Activated CD8-positive, alpha-beta T cell treated with anti-CD3 and anti-CD28 coated beads, Interleukin-2, amount 10 ng/mL, durations not matched to agents 7 days and 5 days (primary cell): ENCODE measurements at places on chromosomes 1 and 21. TPM values are rescaled to one million over a fixed set of nuclear protein-coding genes. Genes with fewer than 3 reads are reported as not detected.

- peaks cover 4% of the 10 kb centered on the region for H3K36me3 ChIP-seq
- H3K27ac ChIP-seq: peak overlapping the region; percentile 96
- H3K4me3 ChIP-seq: peak overlapping the region; percentile 93
- no peaks in the 10 kb centered on the region for H3K27me3 ChIP-seq
- H3K4me1 ChIP-seq: peaks cover 20% of the 10 kb centered on the region
- DNase-seq: peak; percentile 71
Observed at GRCh38 chr1:243254233-243254926, 701 bp downstream of the CEP170 start.

DNA sequence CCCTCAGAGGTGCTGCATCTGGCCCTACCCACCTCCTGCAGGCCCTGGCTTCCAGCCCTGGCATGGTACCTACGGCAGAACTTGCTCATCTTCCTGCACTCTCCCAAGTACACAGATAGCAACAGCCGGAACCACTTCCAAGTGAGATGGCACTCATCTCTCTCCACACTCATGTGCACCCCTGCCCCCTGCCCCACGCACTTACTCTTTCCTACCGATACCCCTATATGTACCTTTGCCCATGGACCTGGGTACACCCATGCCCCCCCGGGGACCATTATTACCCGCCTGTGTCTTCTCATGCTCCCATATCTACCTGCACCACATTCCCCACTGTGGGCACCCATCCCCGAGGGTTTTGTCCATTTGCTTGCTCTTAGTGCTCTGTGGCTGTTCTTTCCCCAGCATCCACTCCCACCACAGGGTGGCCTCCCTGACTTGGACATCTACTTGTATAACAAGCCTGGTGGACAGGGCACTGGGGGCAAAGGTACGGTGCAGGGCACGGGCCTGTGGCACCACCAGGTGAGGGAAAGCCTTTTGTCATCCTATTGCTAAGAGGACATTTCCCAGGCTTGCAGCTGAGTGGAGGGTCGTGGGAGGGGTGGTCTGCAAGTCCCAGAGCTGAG is 14.7 kb downstream of the HYI start:
- H3K36me3 ChIP-seq: peaks cover 20% of the 10 kb centered on the region
- DNase-seq: no peak
- H3K4me3 ChIP-seq: no peak overlapping the region
- H3K27me3 ChIP-seq: no peaks in the 10 kb centered on the region
- no peaks in the 10 kb centered on the region for H3K4me1 ChIP-seq

DNA sequence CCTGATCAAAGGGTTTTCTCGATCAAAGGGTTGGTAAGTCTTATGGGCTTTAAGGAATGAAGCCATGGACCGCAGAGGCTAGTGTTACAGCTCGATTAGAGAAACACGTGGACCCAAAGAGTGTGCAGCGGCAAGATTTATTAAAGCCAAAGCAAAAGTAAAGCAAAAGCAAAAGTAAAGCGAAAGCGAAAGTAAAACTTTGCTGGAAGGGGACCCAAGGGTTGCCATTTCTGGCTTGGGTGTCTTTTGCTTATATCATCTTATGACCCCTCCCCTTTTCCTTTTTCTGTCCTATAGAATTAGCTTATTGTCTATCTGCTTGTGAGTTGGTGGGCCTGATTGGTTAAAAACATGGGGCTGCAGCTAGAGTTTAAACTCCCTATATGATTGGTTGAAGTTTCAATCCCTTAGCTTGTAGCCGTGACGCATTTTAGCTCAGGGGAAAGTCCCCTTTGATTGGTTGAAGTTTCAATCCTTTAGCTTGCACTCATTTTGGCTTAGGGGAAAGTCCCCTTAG is 957.0 kb downstream of the AMY1C start:
- H3K27me3 ChIP-seq: no peaks in the 10 kb centered on the region
- H3K4me1 ChIP-seq: peaks cover 5% of the 10 kb centered on the region
- no peak overlapping the region for H3K27ac ChIP-seq
- H3K4me3 ChIP-seq: no peak overlapping the region
- no peaks in the 10 kb centered on the region for H3K36me3 ChIP-seq

DNA sequence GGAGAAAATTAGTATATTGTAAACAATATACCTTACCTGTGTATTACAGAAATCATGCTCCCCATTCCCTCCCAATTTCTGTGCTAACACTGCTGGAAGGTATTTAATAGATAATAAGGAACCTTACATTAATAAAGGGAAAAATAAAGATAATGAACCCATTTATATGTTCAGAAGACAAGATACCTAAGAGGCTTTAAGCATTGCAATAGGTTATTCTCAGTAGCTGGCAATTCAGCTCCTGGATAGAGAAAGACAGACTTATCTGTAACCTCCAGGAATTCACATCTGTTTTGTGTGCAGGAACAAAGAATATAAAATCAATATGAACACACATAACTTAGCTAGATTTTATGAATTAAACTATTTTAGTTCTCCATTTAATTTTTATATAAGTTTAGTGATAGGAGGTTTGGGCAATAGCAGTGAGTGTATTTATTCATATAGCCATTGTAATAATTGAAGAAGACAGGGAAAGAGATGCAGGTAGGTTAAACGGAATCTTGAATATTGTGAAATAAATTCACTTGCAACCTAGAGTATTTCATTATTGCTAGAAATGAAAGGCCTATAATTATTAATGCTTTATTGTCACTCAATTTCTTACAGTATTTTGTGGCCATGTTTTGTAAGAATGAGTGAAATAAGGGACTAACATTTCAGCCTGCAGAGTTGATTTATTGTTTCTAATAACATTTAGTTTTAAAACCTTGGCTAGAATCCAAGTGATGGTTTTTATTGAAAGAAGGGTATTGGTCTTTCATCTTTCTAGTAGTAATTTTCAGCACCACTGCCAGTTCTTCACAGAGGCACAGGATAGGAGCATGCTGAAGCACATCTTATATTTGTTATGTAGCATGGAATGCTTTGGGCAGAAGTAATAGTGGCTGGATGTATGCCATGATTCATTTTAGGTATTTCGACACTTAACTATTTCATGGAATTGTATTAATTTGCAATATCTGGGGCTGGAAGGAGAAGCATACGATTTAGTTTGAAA is 1.5 kb downstream of the XPR1 start:
- H3K27ac ChIP-seq: no peak overlapping the region
- H3K36me3 ChIP-seq: no peaks in the 10 kb centered on the region
- no peak overlapping the region for H3K4me3 ChIP-seq

The AMY2A gene
- total RNA-seq: not detected

DNA sequence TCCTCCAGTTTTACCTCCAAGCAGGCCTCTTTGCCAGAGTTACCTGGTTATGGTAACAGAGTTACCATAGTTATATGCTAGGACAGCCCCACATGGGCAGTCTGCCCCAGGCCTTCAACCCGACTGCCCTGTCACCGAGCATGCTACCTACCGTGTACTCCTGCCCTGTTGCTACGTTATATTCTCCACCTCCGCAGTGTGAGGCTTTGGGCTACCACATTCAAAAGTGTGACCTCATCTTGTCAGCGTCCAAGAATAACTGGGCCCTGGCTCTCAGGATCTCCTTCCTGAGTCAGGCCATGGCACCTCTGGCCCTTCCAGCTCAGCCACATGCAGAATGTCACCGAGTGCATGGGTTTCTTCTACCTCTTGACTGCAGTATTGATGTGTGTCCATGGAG is 8.9 kb downstream of the MAPKAPK2 start:
- H3K27me3 ChIP-seq: no peaks in the 10 kb centered on the region
- H3K27ac ChIP-seq: no peak overlapping the region
- peaks cover 41% of the 10 kb centered on the region for H3K4me1 ChIP-seq
- H3K4me3 ChIP-seq: no peak overlapping the region
- no peak for DNase-seq

GRCh38 chr21:42120903-42121535 is 49.9 kb downstream of the UMODL1 start:
- peaks cover 49% of the 10 kb centered on the region for H3K27me3 ChIP-seq
- peaks cover 64% of the 10 kb centered on the region for H3K4me1 ChIP-seq
- no peak overlapping the region for H3K4me3 ChIP-seq
- H3K36me3 ChIP-seq: no peaks in the 10 kb centered on the region
- DNase-seq: no peak
- H3K27ac ChIP-seq: no peak overlapping the region

GRCh38 chr1:179812501-179813292 is 64.9 kb downstream of the TOR1AIP2 start:
- H3K4me3 ChIP-seq: no peak overlapping the region
- H3K4me1 ChIP-seq: peaks cover 18% of the 10 kb centered on the region
- H3K27me3 ChIP-seq: peaks cover 4% of the 10 kb centered on the region
- no peak overlapping the region for H3K27ac ChIP-seq
- no peaks in the 10 kb centered on the region for H3K36me3 ChIP-seq
- DNase-seq: no peak

The OVAAL gene
- not detected for total RNA-seq

DNA sequence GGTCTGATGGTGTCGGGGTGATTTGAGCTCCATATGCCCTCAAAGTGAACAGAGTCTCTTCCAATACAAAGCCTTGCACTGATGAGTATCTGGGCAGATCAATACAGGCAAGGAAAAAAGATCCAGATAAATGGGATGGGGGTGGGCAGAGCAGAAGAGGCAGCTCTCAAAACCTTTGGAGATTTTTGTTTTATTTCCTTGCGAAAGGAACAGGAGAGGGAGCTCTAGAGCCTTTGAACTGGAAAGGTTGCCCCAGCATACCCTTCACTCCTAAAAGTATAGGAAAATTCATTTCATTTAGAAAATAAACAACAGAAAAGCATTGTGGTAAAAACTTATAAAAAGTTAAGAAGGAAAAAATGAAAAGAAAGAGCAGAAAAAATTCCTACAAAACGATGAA is 31.4 kb upstream of the OLIG2 start:
- peaks cover 45% of the 10 kb centered on the region for H3K27me3 ChIP-seq
- no peak overlapping the region for H3K27ac ChIP-seq
- H3K4me1 ChIP-seq: no peaks in the 10 kb centered on the region
- no peak for DNase-seq
- H3K4me3 ChIP-seq: no peak overlapping the region

DNA sequence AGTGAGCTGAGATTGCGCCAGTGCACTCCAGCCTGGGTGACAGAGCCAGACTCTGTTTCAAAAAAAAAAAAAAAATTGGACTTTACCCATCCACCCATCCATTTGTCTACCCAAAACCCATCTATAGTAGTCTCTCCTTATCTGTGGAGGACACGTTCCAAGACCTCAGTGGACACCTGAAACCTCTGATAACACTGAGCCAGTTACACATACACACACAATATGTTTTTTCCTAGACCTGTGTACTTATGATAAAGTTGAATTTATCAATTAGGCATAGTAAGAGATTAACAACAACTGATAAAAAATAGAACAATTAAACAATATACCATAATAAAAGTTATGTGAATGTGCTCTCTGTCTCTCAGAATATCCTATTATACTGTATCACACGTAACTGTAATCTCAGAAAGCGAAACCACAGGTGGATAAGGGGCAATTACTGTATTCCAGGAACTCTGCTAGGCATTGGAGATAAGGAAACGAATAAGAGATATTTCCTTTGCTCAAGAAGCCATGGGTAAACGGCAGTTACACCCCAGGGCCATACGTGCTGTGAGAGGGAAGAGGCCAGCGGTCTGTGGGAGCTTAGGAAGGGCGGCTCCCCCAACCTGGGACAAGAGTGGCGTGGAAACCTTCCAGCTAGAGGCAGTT is 84.2 kb upstream of the DISP3 start:
- H3K27me3 ChIP-seq: peaks cover 17% of the 10 kb centered on the region
- H3K27ac ChIP-seq: no peak overlapping the region
- DNase-seq: no peak
- H3K4me1 ChIP-seq: peaks cover 11% of the 10 kb centered on the region

The REN gene
- not detected for total RNA-seq

DNA sequence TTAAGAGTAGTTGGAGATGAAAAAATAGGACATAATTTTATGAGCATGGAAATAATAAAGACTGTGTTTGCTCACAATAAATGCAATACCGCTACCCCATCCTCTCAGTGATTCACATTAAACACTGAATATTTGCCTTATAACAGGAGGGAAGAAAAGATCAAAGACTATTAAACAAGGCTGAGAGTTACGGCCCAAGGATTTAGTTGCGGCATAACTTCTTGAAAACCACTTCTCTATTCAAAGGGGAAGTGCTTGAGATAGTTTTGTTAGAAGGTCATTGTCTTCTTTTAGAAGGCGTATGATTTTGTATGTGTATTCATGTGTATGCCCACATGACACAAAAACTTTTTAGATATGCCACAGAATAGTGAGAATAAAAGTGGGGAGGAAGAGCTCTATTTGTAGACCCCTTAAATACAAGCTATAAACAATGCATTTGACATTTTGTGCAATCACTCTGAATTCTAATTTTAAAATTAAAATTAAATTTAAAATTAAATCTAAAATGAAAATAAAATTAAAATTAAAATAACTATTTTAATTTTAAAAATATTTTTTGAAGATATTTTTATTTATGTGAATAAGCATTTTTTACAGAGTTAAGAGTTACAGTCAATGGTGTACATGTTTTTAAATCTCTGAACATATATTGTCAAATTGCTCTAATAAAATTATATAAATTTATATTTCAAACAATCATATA is 986.6 kb upstream of the ADAMTS5 start:
- DNase-seq: no peak
- no peaks in the 10 kb centered on the region for H3K4me1 ChIP-seq
- no peaks in the 10 kb centered on the region for H3K36me3 ChIP-seq
- no peak overlapping the region for H3K27ac ChIP-seq
- H3K27me3 ChIP-seq: no peaks in the 10 kb centered on the region

DNA sequence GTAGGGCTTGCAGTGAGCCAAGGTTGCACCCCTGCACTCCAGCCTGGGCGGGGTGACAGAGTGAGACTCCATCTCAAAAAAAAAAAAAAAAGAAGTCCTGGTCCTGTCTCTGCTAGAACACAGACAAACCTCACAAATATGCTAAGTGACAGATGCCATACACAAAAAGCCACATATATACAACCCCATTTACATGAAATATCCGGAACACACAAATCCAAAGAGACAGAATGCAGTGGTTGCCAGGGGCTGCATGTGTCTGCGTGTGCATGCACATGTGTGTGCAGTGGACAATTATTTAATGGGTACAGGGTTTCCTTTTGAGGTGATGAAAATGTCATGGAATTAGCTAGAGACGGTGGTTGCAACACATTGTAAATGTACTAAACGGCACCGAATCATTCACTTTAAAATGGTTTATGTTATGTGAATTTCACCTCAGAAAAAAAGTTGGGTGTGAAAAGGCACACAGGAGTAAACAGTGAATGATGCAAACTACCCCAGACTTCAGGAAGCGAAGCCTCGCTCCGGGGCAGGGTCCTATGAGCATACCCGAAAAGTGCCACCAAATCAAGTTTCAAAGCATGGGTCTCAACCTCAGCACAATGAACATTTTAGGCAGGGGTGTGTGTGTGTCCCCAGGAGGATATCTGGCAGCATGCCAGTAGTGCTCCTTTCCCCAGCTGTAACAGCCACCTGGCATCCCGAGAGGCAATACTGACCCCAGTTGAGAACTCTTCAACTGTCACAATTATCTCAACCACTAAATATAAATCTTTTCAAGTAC is 48.3 kb downstream of the GNB1 start:
- H3K4me1 ChIP-seq: peaks cover 16% of the 10 kb centered on the region
- peaks cover 19% of the 10 kb centered on the region for H3K36me3 ChIP-seq
- DNase-seq: no peak
- no peak overlapping the region for H3K4me3 ChIP-seq
- no peaks in the 10 kb centered on the region for H3K27me3 ChIP-seq
- no peak overlapping the region for H3K27ac ChIP-seq
